HCT116 (cell line): ENCODE measurements at places on chromosomes 7 and 10.

GRCh38 chr10:78330884-78331283, 297.2 kb downstream of the RPS24 start:
- no peak for DNase-seq

DNA sequence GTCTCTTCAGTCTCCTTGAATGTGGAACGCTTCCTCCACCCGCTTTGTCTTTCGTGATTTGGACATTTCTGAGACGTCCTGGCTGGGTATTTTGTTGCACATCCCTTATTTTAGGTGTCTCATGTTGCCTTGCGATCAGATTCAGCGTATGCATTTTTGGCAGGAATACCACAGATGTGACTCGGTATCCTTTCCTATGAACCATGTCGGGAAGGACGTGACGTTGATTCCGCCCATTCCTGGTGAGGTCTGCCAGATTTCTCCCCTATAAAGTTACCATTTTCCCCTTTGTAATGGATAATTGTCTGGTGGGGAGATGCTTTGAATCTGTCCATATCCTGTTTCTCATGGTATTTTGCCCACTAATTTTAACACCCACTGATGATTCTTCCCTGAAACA, 49.6 kb downstream of the RBM17 start:
- DNase-seq, result no peak

DNA sequence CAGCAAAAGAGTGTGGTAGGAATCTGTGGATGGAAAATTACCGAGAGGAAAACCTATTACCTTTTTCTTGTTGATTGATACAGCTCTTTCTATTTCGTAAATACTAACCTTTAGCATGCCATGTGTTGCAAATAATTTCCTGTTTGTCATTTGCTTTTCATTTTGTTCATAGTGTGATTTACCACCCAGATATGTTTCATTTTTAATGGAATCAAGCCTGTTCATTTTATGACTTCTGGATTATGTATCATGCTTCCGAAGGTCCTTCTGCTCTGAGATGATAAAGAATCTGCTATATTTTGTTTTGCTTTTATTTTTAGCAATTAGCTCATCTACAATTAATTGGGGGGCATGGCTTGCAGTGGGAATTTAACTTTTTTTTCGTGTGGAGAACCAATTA, 46.5 kb downstream of the INPP5F start:
- no peak for DNase-seq

GRCh38 chr10:132443605-132443982, 46.6 kb downstream of the PWWP2B start:
- DNase-seq, result no peak

GRCh38 chr7:69374044-69374425, 224.2 kb upstream of the AUTS2 start:
- no peak for DNase-seq

DNA sequence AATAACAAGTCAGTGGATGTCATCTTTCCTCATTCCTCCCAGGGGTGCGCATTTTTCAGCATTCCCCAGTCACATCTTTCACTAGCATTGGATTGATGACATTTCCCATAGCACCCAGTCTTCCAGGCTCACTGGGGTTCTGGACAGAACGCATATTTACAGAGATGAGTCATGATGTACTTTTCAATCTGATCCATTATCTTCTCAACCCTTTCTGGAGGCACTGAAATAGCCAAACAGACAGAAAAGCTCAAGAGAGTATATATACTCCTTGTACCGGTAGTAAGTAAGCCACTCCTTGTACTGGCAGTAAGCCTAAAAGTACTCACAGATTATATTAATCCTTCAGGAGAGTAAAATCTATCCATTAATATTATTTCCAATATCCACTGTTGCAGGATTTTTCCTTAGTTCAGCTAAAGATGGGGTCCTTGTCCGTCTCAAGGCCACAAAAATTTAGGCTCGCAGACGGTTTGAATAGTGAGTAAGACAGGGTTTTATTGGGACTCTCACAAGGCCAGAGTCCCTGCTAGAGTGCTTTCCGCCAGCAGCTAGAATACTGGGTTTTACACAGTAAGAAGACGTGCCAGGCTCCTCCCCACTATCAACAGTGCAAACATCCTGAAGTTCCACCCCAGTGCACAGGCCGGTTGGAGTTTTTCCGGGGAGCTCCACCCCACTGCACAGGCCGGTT, 60.8 kb downstream of the MDH2 start:
- DNase-seq, result no peak

DNA sequence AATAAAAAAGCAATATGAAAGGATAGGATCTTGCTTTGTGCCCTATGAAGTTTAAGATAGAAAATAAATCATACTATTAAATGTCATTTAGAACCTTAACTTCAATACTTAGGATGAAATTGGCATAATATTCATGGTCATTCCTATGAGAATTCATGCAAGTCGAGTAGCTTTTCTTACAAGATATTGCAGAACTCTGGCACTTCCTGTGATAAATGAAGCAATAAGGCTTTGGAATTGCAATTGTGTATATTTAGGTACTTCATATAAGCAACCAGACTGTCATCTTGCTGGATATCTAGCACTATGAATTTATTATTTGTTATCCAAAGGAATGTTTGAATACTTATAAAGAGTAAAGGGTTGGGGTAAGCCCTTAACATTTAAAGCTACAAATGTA, 116.5 kb downstream of the ZNF438 start:
- no peak for DNase-seq

DNA sequence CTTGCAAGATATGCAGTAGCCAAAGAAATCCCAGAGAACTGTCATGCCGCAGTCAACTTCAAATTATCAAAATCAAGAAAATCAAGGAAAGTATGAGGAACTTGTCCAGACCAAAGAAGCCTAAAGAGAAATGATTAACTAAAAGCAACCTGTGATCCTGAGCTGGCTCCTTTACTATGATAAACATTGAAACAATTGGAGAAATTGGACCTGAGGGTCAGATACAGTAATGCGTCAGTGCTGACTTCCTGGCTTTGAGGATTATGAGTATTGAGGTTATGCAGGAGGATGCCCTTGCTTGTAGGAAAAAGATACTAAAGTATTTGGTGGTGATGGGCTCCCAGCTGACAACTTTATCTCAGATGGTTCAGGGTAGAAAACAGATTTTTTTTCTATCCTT, 324.7 kb upstream of the AKR1E2 start:
- DNase-seq, result no peak

DNA sequence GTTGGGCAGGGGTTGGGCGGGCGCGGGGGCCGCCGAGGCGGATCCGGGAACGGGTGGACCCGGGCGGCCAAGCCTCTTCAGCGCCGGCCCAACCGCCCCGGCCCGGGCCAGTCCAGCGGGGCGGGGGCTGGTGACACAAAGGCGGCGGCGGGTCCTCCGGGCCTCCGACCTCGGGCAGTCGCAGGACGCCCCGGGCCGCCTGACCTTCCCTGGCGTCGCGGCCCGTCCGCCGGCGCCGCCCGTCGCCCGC, 54.2 kb downstream of the METTL2B start:
- no peak for DNase-seq

DNA sequence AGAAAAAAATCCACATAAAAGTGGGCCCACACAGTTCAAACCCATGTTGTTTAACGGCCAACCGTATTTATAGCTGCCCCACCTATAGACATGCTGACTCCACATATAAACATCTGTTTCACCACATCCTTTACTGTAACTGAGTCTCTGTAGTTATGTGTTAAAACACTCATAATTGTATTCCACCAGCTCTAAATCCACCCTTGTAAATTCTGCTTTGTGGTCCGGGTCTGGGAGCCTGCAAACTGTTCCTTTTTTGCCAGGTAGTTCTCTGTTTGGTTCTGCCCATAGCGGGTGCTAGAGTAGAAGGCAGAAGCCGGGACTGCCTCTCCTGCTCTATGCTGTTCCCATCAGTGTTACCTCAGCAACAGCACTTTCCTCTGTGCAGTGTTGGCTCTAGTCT, 20.2 kb upstream of the FHIP2A start:
- DNase-seq, result no peak

DNA sequence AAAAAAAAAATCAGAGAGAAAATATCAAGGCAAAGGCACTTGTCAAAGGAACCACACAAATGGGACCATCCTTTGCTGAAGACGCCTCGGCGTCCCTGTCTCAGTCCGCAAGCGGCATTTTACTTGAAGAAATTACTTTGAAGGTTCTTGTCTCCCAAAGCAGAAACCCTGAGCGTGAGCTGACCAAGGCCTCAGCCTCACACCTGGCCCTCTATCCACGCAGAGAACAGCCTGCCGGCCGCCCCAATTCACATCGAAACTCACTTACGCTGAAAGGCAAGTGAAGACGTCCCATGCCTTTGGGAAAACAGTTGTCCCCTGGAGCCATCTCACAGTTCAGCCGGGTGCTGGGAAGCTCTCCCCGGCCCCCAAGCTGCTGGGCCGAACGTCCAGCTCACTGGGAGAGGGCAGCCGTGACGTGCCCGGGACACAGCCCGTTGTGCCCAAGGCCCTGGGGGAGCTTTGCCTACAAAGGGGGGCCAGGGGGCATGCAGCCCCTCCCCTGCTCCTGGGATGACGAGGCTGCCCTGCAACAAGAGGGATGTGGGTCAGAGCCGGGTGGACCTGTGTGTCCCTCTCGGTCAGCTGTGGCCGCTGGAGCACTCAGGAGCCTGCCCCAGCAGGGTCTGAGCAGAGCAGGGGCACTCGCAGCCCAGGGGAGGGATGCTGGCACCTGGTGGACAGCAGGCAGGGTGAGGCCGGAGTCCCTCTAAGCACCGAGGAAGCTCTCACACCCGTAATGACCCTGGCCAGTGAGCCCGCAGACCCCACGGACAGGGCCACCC, 49.6 kb upstream of the PDGFA start:
- DNase-seq, result no peak

- no peak for DNase-seq
Measured at GRCh38 chr10:94353336-94353735, 9.4 kb downstream of the NOC3L start.

GRCh38 chr7:139893461-139893860, 64.4 kb downstream of the TBXAS1 start:
- DNase-seq, result no peak

- DNase-seq, result no peak
Measured at GRCh38 chr7:16026253-16027020, 340.0 kb upstream of the MEOX2 start.

DNA sequence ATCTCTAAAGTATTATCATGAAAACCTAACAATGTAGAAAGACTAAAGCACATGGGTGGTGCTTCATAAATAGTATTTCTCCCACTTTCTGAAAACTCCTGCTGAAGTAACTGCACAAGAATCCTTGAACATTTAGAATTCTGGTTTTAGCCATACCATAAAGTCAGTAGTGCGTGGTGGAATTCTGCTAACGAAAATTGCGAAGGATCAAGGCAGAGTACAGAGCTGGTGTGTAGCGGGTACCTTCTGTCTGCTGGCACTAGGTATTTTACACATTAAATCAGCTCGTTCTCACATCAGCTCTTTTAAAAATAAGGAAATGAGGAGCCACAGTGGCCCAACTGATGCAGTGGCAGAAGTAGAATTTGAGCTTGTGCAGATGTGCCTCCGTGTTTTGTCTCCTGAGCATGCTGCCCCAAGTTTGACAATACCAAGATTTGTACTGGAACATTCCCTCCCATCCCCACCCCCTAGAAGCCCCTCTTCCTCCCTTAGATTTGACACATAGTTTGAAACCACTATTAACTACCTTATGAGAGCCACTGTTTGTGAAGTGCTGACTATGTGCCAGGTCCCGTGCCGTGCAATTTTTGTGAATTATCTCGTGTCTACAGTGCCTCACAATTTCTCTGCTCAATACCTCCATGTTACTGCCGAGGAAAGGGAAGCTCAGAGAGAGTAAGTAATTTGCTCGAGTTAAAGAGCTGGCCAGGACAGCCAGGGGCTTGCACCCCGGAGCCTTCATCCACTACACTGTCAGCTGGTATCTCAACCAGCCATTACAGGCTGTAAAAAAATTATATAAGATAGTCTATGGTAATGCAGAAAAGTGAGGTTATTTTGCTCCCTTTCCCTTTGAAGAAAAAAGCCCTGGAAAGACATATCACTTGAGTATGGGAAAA, 66.9 kb downstream of the EGFR start:
- DNase-seq, result no peak

DNA sequence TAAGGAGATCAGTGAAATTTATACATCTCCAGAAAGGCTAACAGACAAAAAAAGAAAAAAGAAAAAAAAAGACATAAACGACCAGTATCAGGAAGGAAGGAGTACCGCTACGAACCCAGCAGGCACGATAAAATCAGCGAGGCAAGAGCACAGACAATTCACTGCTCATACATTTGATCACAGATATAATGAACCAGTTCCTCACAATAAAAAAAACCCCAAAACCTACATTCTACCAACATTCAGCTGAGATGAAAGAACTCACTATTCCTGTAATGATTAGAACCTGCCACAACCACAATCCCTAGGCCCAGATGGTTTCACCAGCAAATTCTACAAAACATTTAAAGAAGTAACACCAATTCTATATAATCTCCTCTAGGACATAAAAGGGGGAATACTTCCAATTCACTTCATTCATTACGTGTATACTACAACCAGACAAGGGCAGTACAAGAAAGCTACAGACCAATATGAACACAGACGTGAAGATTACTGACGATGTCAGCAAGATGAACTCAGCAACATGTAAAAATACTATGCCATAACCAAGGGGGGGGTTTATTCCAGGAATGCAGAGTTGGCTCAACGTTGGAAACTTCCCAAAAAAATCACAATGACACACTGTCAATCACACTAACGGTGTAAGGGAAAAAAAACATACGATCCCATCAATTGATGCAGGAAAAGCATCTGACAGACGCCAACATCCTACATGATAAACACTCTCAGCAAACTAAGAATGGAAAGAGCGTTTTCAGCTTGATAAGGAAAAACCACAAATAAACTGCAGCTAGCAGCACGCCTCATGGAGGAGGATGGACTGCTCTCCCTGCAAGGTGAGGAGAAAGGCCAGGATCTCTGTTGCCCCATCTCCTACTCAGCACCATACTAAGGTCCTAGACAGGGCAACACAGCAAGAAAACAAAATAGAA, 256.2 kb downstream of the ELFN1 start:
- no peak for DNase-seq

DNA sequence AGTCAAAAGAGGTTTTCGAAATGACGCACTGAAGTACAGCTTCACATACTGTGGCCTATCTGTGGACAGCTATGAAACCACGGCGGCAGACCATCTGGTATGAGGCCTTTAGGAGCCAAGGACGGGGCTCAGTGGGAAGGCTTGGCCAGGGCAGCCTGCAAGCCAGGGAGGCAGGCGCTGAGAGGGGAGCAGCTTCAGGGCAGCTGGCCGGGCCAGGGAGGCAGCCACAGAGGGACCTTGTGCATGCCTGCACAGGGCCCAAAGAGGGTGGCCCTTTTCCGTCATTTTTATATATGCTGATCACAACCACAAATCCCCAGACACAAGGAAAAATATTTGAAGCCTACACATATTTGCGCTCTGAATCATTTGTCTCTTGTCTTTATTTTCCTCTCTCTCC, 13.5 kb downstream of the CALD1 start:
- DNase-seq, result no peak

DNA sequence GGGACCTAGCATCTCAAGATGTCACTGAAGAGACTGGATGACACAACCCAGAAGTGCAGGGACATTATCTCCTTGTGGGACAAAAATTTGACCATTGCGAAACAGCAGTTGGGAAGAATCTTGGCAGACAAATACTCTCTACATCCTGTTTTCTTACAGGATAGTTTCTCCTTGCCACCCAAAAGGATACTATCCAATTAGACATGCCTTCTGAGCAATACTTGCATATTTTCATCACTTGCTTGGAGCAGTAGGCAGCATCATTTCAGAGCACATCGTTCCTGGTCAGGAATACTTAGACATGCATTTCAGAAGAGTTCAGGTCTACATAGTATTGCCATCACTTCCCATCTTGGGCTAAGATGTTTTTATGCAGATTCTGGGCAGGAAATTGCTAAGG, 56.8 kb downstream of the FAS start:
- DNase-seq, result no peak
